ENCODE measurements at places on chromosomes 4 and X.

DNA sequence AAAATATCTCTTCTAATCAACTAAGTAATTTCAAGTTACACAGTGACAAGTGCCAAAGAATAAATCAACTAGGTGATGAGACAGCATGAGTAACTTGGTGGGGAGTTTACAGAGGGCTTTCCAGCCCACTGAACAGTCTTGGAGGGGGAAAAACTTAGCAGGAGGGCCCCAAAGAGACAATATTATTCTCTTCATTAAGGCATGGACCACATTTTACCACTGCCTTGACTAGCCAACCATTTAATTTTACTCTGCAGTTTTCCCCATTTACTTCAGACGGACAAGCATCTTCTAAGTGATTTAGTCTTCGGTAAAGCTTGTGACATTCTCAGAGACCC is 25.3 kb upstream of the GATB start:
- DNase-seq = no peak

- no peak for DNase-seq
These were observed 9.4 kb upstream of the RPGR start for GRCh38 chrX:38336538-38337240.

DNA sequence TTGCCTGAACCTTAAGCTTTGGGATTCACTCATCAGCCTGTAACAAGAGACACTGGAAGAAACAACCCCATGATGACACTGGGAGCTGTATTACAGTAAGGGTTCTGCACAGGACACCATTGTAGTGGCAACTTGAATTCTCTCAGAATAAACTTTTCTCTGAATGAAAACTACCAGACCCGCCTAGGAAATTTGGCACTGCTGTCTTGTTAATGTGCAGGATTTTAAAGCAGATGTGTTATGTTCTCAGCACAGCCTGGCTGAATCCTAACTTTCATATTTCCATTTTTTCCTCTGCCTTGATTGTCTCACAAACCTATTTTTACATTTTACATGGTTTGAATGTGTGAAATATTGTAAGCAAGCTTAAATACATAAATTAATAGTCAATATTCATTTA is 253.6 kb downstream of the UNC5C start:
- no peak for DNase-seq

GRCh38 chr4:77141964-77142645 is 14.9 kb upstream of the CCNG2 start:
- no peak for DNase-seq

- no peak for DNase-seq
These were observed 71.7 kb upstream of the TLR3 start for GRCh38 chr4:185997296-185997695.

DNA sequence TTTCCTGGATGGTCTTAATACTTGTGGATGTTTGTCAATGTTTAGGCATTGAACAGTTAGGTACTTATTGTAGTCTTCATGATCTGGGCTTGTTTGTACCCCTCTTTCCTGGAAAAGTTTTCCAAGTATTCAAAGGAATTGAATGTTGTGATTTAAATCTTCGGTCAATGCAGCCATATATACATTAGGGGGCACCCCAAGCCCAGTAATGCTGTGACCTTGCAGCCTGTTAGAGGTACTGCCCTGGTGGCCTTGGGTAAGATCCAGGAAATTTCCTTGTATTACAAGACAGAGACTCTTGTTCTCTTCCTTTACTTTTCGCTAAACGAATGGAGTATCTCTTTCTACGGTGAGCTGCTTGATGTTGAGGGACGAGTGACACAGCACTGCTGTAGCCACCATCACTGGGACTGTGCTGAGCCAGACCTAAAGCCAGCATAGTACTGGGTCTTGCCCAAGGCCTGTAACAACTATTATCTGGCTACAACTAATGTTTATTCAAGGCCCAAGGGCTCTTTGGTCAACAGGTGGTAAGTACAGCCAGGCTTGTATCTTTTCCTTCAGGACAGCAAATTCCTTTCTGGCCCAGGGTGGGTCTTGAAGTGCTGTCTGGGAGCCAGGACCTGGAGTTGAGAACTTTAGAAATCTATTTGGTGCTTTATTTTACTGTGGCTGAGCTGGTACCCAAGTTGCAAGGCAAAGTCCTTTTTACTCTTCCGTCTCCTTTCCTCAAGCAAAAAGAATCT is 118.3 kb upstream of the ATOH1 start:
- no peak for DNase-seq

GRCh38 chr4:170038232-170038631 is 12.0 kb upstream of the MFAP3L start:
- DNase-seq = no peak

DNA sequence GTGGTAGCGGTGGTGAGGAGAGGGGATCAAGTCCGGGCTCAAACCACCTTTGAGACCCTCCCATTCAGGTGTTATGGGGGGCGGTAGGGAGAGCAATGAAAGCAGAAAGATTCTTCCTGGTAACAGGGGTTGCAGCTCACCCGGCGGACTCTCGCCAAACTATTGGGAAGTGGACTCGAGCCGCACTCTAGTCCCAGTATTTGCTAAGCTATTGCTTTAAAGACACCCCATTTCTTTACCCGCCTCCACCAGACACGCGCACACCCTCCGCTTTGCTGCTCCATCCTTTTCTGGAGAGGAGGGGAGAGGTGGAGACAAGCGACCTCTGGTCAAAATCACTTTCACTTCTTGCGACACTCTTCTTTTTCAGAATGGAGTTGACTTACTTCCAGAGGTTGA is 625 bp upstream of the GABRA4 start:
- no peak for DNase-seq

- DNase-seq = no peak
These were observed 103.3 kb upstream of the TLR3 start for GRCh38 chr4:185965426-185966384.

DNA sequence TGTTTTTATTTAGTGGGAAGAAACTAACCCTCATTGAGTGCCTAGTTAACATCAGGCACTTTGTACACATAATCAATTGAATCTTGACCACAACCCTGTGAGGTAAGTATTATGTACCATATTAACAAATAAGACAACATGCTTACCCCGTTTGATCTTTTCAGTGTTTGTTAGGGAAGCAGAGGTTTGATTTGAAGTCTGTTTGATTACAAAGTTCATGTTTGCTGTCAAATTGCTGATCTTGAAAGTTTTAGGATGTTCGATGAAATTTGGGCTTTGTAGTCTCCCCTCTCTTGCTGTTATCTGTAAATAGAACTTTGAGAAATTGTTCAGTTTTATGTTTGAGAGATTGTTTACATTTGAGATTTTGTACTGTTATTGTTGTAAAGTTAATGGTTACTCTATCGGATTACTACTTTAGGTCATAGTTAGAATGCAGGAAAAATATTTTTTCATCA is 13.4 kb upstream of the ADH4 start:
- DNase-seq = no peak

- DNase-seq = no peak
These were observed 128.0 kb downstream of the ARHGEF9 start for GRCh38 chrX:63656871-63657580.

- no peak for DNase-seq
These were observed 615.4 kb upstream of the ZFP42 start for GRCh38 chr4:187380181-187380581.

DNA sequence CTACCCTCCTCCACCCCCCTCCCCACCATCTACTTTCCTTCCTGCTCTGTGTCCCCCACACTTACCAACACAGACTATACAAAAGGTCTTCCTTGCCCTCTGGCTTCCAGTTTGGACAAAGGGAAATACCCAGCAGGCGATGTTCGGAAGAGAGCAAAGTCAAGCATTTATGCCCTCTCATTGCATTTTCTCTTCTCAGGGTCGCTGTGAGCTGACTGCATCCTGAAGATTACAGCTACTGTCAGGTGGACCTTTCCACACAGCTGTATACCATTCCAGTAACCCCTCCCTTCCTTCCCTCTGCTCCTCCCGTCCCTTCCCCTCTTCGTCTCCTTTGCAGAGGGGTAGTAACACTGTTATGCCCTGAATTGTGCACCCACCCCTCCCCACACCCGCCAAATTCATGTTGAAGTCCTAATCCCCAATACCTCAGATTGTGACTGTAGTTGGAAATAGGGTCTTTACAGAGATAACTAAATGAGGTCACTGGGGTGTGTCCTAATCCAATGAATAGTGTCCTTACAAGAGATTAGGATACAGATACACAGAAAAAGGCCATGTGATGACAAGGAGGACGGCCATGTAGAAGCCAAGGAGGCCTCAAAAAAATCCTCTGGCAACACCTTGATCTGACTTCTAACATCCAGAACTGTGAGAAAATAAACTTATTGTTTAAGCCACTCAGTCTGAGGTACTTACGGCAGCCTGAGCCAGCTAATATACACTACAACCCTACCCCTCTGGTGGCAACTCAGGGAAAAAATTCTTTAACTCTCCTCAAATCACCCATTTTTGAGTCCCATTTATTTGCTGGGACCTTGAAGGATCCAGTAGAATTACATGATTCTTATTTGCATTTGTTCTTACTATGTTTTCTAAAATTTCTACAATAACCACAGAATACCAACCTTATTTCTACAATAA is 11.7 kb downstream of the MORF4L2 start:
- DNase-seq = no peak

DNA sequence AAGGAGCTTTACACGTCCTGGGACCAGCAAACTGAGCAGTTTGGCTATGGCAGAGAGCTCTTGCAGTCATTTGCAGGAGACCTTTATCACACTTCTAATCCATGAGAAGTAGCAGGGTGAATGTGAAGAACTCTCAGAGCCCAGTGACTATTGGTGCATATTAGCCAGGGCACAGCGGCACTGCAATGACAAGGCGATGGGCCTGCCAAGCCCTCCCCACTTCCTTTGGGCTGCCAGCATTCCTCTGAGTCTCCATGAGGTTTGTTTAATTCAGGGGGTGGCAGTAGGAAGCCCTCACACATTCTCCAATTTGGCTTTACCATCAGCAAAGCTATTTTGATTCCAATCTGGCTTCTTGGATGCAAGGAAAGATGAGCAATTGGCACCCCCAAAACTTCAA is 79.2 kb upstream of the TSPAN7 start:
- DNase-seq = no peak

- no peak for DNase-seq
These were observed 44.9 kb downstream of the SPANXN1 start for GRCh38 chrX:145292218-145292617.

Data from HFF-Myc (cell line).